ENCODE measurements at places on chromosomes 3 and 15. TPM values are rescaled to one million over a fixed set of nuclear protein-coding genes. Genes with fewer than 3 reads are reported as not detected.

Gene COX17
- total RNA-seq = 31.0 TPM

Gene MITF
- total RNA-seq = 4.3 TPM

Gene LRRC31
- total RNA-seq = 1.7 TPM

Gene RLBP1
- total RNA-seq = not detected

Measured in left lobe of liver (tissue), 2 donors.